Fibroblast of lung (primary cell): ENCODE measurements at places on chromosomes 7 and 10. TPM values are rescaled to one million over a fixed set of nuclear protein-coding genes. Genes with fewer than 3 reads are reported as not detected.

DNA sequence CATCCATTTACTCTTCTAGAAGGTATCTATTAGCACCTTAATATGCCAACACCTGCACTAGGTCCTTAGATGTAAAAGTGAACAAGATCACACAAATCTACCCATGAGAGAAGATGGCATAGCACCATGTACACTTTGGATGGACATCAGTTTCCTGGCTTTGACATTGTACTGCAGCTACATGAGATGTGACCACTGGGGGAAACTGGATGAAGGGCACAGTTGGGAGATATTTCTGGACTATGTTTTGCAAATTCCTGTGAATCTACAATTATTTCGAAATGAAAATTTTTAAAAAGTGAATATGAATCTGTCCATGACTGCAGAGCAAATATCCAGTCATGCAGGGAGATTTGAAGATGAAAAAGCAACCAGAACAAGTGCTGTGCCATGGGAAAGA, 124.5 kb downstream of the PRKCQ start:
- DNase-seq = no peak

The GRM3 gene
- not detected in 2 replicates for total RNA-seq

DNA sequence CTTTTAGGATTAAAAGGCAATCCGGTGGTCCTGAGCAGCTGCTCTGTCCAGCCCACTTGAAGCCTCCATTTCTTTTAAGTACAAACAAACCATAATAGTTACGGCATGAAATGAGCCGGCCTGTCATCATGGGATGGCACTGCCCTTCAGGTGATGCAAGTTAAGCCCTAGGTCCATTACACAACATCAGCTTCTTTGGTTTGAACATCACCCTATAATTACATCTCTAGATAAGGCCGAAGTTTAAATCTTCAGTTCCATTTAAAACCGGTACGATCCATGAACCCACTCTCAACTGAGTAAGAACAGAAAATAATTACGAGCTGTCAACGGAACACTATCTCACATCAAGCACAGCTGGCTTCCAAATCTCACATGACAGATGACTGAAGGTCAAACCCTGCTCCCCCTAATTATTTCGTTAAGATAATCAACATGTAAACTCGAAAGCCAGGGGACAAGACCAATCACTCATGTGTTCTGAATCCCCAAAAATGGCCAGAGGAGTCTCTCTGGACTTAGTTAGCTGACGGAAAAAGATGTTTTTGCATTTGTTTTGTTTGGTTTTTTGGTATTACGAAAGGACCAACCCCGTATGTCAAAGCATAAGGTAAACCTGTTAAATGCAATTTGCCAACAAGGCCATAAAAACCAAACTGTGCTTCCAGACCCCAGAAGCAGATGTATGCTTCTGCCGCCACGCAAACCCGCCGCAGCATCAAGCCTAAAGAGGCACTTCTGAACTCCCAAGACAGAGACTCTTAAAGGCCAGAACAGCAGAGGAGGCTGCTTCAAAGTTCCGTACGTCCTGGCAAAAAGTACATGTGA, 10.8 kb downstream of the GNA12 start:
- DNase-seq = no peak

DNA sequence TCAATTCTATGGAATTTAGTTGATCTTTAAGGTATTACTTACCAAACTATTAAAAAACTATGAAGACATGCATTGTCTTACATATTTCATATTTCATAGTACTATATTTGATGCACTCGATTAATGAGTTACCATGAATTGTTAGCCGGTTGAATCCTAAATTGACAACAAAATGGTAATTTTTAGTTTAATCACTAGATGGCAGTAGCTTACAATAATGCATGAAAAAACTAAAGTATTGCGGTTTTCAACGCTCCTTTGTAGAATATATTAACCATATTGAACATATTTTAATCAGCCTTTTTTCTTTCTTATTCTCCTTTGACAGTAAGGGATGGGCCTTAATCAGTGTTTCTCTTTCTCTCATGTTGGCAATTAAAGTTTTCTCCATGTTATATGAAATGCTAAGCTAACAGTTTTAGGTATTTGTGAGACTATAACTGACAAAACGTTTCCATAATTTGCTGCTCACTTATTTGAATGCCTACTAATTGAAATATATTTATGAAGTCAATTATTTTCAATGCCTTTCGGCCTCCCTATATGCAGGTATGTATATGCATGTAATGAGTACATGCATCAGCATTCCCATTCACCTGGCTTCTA, 48.5 kb upstream of the ARL4A start:
- peak; percentile 33 for DNase-seq

- DNase-seq = no peak
Measured at GRCh38 chr7:74289659-74290552, 699 bp downstream of the CLIP2 start.
